ENCODE measurements at places on chromosomes 1 and 21.

DNA sequence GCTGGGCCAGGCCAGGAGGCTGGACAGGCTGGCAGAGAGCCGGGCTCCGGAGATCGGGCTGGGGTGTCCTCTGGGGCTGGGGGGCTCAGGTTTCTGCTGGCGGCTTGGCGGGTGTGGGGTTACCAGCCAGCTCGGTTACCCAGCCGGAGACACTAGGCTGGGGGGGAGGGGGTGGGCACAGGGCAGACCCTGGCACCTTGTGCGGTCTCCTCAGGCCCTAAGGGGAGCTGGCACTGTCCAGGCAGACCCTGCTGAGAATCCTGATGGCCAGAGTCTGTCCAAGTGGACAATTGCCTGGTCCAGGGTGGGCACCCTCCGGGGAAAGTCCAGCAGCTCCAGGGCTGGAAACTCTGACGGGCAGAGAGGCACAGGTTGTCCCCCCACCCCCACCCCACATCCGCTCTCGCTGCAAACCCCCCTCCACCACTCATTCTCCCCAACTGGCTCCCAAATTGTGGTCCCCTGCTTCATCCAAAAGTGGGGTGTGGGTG, 6.7 kb downstream of the ZBTB7B start:
- peak; percentile 47 for DNase-seq

GRCh38 chr1:231272173-231272572, 31.2 kb downstream of the GNPAT start:
- peak; percentile 9 for DNase-seq

GRCh38 chr1:31647106-31647505, 2.4 kb upstream of the PEF1 start:
- DNase-seq: no peak

GRCh38 chr1:8460132-8460544, 142.2 kb downstream of the SLC45A1 start:
- no peak for DNase-seq

GRCh38 chr1:25369241-25369640, 31.1 kb downstream of the TMEM50A start:
- DNase-seq: no peak

DNA sequence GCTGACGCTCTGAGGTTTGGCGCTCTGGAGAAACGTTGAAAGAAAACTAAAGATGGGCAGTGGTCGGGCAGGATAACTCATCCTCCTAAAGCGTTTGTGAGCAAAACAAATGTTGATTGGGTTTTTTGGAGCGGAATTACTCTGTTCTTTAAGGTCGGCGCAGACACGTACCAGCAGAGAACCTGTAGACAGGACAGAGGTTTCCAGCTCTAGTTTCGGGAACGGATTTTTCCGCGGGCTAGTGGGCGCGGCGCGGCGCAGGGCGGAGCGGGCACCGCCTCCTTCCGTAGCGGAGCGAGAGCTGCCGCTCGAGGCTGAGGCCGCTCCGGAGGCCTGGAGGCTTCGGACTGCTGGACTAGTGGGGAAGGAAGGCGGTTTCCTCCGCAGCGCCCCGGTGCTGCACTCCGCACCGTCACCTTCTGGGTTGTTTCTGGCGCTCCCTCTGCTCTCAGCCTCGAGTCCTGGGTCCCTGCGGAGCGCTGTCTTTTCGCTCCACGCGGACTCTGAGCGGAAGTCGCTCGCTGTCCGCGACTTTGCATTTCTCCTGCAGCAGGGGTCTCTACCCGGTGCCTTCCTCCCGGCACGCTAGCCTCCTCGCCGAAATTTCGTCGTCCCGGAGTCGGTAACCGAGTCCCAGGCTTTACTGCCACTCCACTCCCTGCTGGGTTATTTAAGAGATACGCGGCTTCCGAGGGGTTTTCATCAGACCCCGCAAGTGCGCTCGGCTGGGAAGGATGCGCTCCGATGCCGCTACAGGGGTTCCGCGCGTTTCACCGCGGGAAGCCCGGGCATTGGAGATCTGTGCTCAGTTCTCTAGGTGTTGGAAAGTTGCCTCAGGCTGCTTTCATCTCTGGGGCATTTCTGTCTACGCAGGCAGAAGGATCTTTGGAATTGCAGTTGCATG, 7.0 kb downstream of the FOXD2 start:
- DNase-seq: peak; percentile 32
